Effector memory CD8-positive, alpha-beta T cell (primary cell): ENCODE measurements at places on chromosomes 3 and 15.
A peak's percentile ranks its signal among the peaks of the same experiment; 100 is the strongest.

- no peak overlapping the region for H3K4me3 ChIP-seq
- no peak for DNase-seq
- no peaks in the 10 kb centered on the region for H3K36me3 ChIP-seq
- H3K27ac ChIP-seq: no peak overlapping the region
- no peaks in the 10 kb centered on the region for H3K4me1 ChIP-seq
These were observed 221.3 kb upstream of the UBE2E2 start for GRCh38 chr3:22981861-22982260.

DNA sequence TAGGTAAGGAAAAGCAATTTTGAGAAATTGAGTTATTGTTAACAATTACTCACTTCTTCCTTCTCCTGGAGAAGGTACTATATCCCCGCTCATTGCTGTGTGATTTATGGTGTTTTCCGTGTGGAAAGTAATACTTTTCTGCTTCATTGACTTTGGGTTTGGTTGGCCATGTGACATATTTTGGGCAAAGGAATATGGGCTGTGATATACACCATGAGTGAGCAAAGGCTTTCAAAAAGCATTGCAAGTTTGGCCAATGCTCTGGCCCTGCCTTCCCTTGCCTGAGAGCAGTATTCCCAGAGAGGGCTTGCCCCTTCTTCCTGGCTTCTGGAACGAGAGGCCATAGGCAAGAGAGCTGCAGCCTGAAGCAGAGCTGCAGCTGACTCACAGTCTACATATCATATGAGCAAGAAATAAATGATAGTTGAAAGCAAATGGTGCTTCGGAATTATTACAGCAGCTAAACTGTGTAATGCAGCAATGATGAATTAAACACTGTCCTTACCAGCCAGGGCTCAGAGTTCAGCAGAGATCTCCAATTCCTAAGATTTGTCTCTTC, 216.8 kb upstream of the CD96 start:
- H3K4me3 ChIP-seq: peak overlapping the region; percentile 75
- H3K4me1 ChIP-seq: peaks cover 30% of the 10 kb centered on the region
- H3K36me3 ChIP-seq: no peaks in the 10 kb centered on the region
- H3K27me3 ChIP-seq: no peaks in the 10 kb centered on the region

- DNase-seq: no peak
- no peak overlapping the region for H3K4me3 ChIP-seq
- no peak overlapping the region for H3K27ac ChIP-seq
- peaks cover 66% of the 10 kb centered on the region for H3K4me1 ChIP-seq
These were observed 42.9 kb downstream of the AKAP13 start for GRCh38 chr15:85423256-85423655.

- H3K27me3 ChIP-seq: no peaks in the 10 kb centered on the region
- peaks cover 7% of the 10 kb centered on the region for H3K36me3 ChIP-seq
- peaks cover 7% of the 10 kb centered on the region for H3K4me1 ChIP-seq
- DNase-seq: no peak
These were observed 113.7 kb downstream of the ATG7 start for GRCh38 chr3:11385891-11386290.

- H3K27me3 ChIP-seq: no peaks in the 10 kb centered on the region
- no peak overlapping the region for H3K4me3 ChIP-seq
- H3K27ac ChIP-seq: no peak overlapping the region
- peaks cover 3% of the 10 kb centered on the region for H3K4me1 ChIP-seq
These were observed 493.8 kb upstream of the NECTIN3 start for GRCh38 chr3:110577854-110578253.

GRCh38 chr3:55085231-55085630, 157.4 kb upstream of the LRTM1 start:
- no peaks in the 10 kb centered on the region for H3K27me3 ChIP-seq
- no peaks in the 10 kb centered on the region for H3K4me1 ChIP-seq
- H3K36me3 ChIP-seq: no peaks in the 10 kb centered on the region
- DNase-seq: no peak
- no peak overlapping the region for H3K4me3 ChIP-seq

- no peak for DNase-seq
- H3K27ac ChIP-seq: no peak overlapping the region
- no peak overlapping the region for H3K4me3 ChIP-seq
- no peaks in the 10 kb centered on the region for H3K4me1 ChIP-seq
These were observed 17.2 kb upstream of the DET1 start for GRCh38 chr15:88563638-88564037.

GRCh38 chr3:60250206-60250605, 1001.0 kb downstream of the FHIT start:
- no peak overlapping the region for H3K27ac ChIP-seq
- no peaks in the 10 kb centered on the region for H3K27me3 ChIP-seq
- DNase-seq: no peak
- H3K36me3 ChIP-seq: peaks cover 3% of the 10 kb centered on the region
- peaks cover 5% of the 10 kb centered on the region for H3K4me1 ChIP-seq
